EH (cell line): ENCODE measurements at places on chromosomes 11 and 22.

- peak; percentile 4 for DNase-seq
Observed at GRCh38 chr11:34928268-34928959, 12.0 kb downstream of the PDHX start.

DNA sequence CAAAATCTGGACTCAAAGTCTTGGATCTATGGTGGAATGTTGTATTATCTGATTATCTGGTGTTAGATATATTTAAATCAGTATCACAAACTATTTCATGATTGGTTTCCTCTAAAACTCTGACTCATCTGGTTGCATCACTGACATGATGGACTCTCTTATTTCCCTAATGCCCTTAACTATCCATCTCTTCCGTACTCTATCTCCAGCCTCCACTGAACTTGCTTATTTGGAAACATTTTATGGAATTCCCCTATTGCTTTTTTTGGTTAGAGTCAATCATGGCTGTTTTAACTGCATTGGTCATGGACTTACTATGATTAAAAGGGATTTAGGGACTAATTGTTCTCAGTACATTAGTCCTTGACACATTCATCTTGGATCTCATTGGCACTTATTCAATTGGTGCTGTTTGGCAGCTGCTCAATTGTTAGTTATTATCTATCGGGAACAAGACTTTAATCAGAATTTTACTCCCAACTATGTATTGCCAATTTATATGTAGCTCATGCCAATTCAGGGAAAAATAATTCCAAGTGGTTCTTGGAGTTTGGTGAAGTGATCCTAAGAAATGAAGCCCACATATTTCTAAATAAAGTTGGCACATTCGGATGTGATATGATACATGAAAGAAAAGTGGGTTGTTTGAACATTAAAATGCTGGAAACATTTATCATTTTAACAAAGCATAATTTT, 942.0 kb upstream of the CCDC90B start:
- no peak for DNase-seq

- DNase-seq, result no peak
Observed at GRCh38 chr22:42632096-42632495, 8.3 kb downstream of the ATP5MGL start.

GRCh38 chr22:27545085-27545484, 256.5 kb downstream of the MN1 start:
- no peak for DNase-seq

GRCh38 chr22:40070701-40071100, 75.9 kb downstream of the FAM83F start:
- peak; percentile 56 for DNase-seq
